ENCODE measurements at places on chromosomes 12 and 14.
A peak's percentile ranks its signal among the peaks of the same experiment; 100 is the strongest.

- no peak for DNase-seq
Observed at GRCh38 chr12:13102461-13103195, 839 bp downstream of the GSG1 start.

DNA sequence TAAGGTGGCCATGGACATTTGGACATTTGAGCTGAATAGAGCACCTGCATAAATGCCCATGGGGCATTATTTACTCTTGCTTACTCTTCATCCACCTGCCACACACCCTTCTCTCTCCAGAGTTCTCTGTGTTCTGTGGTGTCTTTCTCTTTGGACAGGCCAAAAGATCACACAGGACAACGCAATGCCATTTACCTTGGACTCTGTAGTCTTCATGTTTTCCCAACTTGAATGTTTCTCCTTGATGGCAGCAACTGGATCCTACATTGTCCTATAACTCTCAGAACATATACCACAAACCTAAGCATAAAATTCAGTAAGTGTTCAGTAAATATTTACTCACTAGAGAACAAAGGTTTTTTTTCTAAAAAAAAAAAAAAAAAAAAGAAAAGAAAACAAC is 41.7 kb upstream of the PTHLH start:
- DNase-seq = no peak

- DNase-seq = no peak
Observed at GRCh38 chr12:62689042-62689839, 222.6 kb downstream of the MON2 start.

DNA sequence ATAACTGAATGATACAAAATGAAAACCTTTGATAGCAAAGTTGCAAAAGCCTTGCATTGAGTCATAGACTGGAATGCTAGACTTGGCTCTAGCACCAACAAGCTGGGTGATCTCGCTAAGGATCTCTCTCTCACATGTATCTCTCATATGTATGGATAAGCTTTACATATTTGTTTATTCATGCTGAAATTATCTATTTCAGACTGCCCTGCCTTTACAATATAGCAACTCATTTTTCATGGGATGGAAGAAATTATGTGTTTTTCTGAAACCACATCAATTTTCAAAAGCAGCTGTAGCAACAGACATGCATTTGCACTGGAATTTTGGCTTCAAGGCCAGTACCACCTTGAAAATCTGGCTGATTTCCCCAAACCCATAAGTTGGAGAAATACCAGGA is 11.4 kb downstream of the RERG start:
- no peak for DNase-seq

GRCh38 chr14:33040372-33041140 is 101.9 kb downstream of the NPAS3 start:
- DNase-seq = no peak

DNA sequence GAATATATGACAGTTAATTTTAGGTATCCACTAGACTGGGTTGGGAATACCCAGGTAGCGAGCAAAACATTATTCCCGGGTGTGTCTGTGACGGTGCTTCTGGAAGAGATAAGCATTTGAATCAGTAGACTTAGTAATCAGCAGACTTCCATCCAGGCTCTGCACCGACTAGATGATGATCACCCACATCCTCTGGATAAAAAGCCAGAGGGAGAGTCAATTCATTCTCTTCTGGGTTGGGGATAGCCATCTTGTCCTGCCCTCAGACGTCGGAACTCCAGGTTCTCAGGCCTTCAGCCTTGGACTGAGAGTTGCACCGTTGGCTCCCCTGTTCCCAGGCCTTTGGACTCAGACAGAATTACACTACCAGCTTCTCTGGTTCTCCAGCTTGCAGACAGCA is 168.0 kb downstream of the PHLDA1 start:
- DNase-seq = no peak

- no peak for DNase-seq
Observed at GRCh38 chr14:32009976-32010581, 67.0 kb upstream of the ARHGAP5 start.

DNA sequence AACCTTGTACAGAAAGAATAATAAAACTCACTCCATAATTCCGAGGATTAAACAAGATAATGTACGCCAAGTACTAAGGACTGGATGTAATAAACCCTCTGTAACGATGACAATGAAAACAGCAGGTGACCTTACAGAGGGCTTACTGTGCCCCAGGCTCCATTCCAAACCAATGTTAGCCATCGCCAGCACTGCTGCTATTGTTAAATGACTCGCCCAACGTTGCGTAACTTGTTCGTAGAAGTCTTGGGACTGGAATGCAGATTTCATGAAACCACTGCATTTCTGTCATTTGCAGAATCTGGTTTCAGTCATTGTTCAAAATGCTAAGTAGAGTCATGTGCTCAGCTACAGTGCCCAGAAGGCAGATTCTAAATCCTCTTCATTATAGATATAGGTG is 728 bp upstream of the STON2 start:
- no peak for DNase-seq

DNA sequence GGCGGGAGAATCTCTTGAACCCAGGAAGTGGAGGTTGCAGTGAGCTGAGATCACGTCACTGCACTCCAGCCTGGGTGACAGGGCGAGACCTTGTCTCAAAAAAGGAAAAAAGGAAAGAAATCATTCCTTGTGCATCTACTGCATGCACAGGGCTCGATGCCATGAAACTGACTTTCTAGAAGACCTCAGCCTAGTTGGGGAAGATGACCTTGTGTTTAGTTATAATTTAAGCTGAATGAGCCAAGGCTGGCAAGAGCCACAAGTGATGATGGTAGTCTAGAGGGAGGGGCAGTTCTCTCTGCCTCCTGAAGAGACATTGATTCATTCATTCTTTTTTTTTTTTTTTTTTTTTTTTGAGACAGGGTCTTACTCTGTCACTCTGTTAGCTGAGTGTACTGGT is 24.2 kb downstream of the ACACB start:
- DNase-seq = no peak

GRCh38 chr12:89965993-89966392 is 257.4 kb upstream of the ATP2B1 start:
- no peak for DNase-seq

GRCh38 chr14:65224799-65225198 is 122.5 kb upstream of the MAX start:
- no peak for DNase-seq

- peak; percentile 76 for DNase-seq
Observed at GRCh38 chr14:74608959-74609611, 3.0 kb downstream of the LTBP2 start.

DNA sequence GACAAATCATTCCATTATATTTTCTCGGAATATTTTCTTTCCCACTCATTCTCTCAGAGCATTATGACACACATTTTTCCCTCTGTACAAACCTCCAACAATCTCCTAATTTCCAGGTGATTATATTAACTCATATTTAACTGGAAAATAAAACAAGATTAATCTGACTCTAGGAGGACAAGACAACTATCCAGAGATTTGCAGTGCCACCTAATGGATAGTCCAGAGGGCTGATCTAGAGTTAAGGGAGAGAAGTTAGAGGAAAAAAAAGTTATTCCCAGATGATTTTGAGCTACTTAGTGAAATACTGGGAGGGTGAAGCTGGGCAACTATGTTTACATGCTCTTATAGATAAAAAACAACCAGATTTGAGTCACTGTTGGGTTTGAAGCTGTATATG is 161.7 kb downstream of the ALX1 start:
- no peak for DNase-seq

DNA sequence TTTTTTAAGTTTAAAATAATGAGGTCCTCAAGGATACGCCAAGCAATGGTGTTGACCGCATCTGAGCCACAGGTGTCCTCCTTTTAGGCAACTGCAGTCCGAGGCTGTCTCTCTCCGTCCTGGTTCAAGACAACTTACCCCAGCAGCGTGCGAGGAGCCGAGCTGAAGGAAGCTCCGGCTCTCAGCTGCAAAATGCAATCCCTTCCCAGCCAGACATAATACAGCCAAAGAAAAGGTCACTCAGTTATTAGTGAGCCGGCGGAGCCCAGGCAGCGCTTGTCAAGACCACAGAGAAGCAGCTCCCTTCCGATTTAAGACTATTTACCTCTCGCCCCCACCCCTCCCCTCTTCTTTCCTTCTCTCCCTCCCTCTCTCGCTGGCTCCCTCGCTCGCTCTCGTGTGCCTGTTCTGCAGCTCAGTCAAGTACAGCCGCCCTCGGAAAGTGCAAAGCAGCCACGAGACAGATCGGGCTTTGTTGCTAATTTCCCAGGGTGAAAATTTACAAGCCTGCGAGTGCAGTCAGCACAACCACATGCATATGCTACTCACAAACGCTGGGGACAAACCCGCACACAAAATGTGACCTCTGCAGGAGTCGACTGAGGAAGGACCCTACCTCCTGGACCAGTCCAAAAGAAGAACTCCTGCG is 363 bp upstream of the LMO3 start:
- DNase-seq = no peak

- no peak for DNase-seq
Observed at GRCh38 chr14:21999402-21999801, 325.8 kb upstream of the OR4E1 start.

GRCh38 chr14:85762526-85762925 is 232.6 kb downstream of the FLRT2 start:
- no peak for DNase-seq

GRCh38 chr12:49121047-49121696 is 10.0 kb downstream of the TUBA1B start:
- no peak for DNase-seq

DNA sequence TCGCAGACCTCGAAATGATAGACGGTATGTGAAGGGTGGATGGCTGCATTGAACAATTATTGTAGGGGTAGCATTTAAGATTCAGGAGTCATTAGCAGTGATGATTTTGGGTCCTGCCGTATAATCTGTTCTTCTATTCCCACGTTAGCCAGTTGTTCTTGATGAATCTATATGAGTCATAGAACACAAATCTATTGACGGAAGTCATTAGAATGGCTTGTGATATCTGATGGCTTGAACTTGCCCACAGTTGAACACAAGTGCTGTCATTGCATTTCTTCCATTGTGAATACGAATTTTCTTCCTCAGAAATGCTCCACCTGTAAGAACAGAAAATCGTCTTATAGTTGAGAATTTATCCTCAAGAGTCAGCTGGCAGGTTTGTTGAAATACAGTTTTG is 1.9 kb downstream of the SRSF5 start:
- DNase-seq = no peak

DNA sequence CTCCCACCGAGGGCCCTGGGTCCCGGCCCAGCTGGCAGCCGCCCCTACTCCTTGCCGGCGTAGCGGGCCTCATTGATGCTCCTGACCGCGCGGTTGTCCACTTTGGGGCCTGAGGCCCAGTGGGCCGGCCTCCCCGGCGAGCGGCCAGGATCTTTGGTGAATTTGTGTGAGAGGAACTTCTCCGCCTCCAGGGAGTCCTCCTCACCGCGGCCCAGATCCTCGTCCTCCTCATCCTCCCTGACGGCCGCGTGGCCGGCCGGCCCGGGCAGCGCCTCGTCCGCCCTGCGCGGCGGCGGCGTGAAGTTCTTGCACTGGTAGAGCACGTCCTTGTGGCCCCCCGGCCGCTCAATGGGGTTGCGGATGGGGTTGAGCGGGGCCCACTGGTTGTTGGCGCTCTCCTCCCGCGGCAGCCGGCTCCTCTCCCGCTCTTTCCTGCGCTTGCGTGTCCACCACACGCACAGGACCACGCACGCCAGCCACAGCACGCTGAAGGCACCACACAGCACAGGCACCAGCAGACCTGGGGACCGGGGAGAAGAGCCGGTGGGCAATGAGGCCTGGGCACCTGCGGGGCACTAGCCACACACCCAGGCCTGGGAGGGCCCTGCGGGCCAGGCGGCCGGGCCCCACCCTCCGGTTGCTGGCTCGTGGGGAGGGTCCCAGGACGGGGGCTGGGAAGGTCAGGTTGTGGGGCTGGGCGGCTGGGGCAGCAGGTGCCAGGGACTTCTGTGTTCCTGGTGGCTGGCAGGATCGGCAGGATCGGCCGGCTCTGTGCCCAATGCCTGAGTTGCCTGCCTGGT is 25.7 kb downstream of the JAG2 start:
- DNase-seq = no peak

DNA sequence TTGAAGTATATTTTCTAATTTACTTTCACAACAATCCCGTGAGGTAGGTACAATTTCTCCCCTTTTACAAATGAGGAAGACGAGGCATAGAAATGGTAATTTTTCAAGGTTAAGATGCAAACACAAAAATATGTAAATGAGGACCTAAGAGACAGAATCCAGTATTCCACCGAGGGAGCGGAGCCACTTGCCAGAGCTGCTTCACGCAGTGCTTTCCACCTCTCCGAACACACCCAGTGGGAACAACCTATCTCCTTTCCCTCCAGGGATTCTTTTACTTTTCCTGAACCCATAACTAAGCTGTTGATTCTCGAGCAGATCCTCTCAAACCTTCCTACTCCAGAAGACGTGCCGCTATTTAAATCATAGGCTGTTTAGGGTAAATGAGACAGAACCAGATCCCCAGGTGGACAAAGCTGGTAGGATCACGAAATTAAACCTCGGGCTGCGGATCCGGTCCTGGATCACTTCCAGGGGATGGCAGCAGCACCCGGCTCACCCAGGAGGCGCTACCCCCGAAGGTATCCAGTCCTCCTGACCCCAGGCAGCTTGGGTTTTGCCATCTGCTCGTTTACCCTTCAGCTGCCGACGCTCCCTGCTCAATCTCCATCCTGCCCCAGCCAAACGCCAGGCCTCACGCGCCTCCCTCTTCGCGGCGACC is 1.5 kb downstream of the DDHD1 start:
- no peak for DNase-seq

- no peak for DNase-seq
Observed at GRCh38 chr14:64190974-64191502, 103.1 kb downstream of the ESR2 start.

DNA sequence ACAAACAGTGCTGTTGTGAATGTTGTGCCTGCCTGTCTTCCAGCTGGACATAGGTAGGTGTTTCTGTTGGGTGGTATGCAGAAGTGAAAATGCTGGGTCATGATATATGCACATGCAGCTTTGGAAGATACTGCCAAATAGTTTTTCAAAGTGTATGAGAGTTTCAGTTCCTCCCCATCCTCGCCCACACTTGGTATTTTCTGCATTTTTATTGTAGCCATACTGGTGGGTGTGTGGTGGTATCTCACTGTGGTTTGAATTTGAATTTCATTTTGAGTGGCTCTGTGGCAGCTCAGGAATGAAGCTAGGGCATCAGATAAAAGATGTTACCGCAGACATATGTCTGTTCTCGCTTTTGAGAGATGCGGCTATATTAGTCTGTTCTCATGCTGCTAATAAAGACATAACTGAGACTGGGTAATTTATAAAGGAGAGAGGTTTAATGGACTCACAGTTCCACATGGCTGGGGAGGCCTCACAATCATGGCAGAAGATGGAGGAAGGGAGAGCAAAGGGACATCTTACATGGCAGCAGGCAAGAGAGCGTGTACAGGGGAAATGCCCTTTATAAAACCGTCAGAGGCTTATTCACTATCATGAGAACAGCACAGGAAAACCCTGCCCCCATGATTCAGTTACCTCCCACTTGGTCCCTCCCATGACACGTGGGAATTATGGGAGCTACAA is 183.1 kb downstream of the CAND1 start:
- DNase-seq = no peak

GRCh38 chr14:58272588-58273372 is 25.6 kb upstream of the ARID4A start:
- DNase-seq = no peak

GRCh38 chr12:49323524-49324097 is 556 bp downstream of the TROAP start:
- DNase-seq = no peak

Measured in KG1 (cell line).